ENCODE measurements at places on chromosomes 12 and 14. TPM values are rescaled to one million over a fixed set of nuclear protein-coding genes. Genes with fewer than 3 reads are reported as not detected.

DNA sequence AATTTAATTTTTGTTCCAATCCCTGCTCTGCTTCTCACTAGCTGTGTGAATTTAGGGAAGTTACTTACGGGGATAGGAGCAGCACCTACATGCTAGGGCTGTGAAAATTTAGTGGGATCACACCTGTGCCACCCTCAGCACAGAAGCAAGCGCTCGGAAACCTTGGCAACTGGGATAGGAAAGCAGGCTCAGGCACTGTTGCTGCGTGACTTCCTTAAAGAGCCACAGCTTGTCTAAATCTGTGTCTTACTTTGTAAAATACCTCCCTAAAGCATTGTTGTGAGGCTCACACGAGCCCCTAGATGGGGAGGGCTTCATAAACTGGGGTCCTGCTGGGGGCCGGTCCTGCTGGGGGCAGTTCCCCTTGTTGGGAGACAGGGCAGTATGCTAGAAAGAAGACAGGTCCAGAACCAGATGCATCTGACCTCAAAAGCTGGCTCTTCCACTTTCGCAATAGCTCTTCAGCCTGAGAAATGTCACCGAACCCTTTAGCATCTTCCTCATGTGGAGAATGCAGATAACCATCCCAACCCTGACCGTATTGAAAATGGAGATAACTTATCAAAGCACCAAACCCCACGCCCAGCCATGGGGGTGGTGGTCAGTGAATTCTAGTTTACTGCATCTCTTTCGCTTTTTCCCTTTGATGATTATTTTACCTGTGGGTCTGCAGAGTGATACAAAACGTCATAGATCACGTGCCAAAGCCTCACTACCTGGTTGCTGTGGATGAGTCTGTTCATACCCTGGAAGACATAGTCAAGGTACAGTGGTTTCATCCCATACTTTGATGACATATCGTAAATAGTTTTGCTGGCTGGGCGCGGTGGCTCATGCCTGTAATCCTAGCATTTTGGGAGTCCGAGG lies 54.1 kb downstream of the AK7 start:
- H3K36me3 ChIP-seq, result no peaks in the 10 kb centered on the region
- no peaks in the 10 kb centered on the region for H3K4me1 ChIP-seq
- no peaks in the 10 kb centered on the region for H3K27me3 ChIP-seq
- DNase-seq, result no peak
- H3K27ac ChIP-seq, result no peak overlapping the region
- no peak overlapping the region for H3K4me3 ChIP-seq

DNA sequence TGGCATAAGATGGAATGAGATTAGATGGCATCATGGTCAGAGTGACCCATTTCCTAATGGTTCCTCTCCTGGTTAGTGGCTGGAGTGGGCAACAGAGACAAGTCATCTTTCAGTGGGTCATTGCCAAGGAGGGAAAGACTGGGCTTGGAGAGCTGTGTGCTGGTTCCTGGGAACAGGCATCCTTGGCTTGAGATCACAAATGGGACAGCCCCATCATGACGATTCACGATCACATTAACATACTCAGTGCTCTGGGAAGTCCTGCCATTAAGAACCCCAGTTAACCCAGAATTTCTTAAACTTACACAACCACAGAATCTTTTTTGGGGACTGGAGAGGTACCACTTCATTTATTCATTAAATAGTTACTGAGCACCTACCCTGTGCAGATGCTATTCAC lies 27.3 kb downstream of the CHST11 start:
- peak overlapping the region; percentile 34 for H3K27ac ChIP-seq
- H3K27me3 ChIP-seq, result no peaks in the 10 kb centered on the region
- peaks cover 71% of the 10 kb centered on the region for H3K36me3 ChIP-seq
- peaks cover 85% of the 10 kb centered on the region for H3K4me1 ChIP-seq

- no peak overlapping the region for H3K4me3 ChIP-seq
- peaks cover 5% of the 10 kb centered on the region for H3K27me3 ChIP-seq
- no peak overlapping the region for H3K27ac ChIP-seq
- no peak for DNase-seq
These were observed 647 bp downstream of the OR6C70 start for GRCh38 chr12:55469291-55469690.

MDM2 gene
- total RNA-seq, result 180 TPM

TNFRSF1A gene
- 37.6 TPM for total RNA-seq

KCNJ8 gene
- not detected for total RNA-seq

NOXRED1 gene
- 0.23 TPM for total RNA-seq

DNA sequence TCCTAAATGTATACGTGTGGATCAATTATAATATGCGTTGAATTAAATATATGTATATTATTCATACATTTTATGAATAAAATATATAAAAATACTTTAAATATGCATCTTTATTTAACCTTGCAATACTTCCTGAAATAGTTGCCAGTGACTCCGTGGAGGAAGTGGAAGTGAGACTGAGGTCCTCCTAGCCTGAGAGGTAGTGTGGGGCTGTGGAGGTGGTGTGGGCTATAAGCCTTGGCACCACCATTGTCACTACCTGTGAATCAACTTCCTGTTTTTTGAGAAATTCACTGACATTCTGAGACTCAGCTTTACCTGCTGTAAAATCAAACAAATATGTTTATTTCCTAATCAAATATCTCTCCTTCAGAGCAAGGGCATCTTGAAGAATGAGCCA lies 514.2 kb downstream of the VRK1 start:
- no peak overlapping the region for H3K27ac ChIP-seq
- H3K4me3 ChIP-seq, result no peak overlapping the region
- no peaks in the 10 kb centered on the region for H3K27me3 ChIP-seq

DNA sequence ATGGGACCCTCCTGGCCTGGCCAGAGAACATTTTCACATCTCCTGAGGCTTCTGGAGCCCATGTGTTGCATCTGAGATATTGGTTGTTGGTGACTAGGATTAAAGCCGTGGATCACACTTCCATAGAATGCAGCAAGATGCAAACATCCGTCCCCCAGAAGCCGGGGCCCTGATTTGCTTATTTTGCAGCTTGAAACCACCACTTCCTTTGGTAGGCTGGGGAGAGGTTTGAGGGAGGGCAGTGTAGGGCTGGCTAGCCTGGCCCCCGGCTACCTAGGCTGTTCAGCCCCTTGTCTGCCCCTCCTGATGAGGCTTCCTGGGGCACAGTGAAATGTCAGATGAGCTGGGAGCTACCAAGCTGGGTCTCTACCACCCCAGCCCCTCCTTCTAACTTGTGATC lies 209.7 kb upstream of the PWP1 start:
- H3K36me3 ChIP-seq, result no peaks in the 10 kb centered on the region
- no peak overlapping the region for H3K27ac ChIP-seq
- no peaks in the 10 kb centered on the region for H3K27me3 ChIP-seq
- DNase-seq, result no peak

- H3K4me1 ChIP-seq, result no peaks in the 10 kb centered on the region
- DNase-seq, result no peak
- H3K4me3 ChIP-seq, result no peak overlapping the region
- H3K36me3 ChIP-seq, result no peaks in the 10 kb centered on the region
- H3K27ac ChIP-seq, result no peak overlapping the region
These were observed 53.9 kb downstream of the EMP1 start for GRCh38 chr12:13250416-13250815.

DNA sequence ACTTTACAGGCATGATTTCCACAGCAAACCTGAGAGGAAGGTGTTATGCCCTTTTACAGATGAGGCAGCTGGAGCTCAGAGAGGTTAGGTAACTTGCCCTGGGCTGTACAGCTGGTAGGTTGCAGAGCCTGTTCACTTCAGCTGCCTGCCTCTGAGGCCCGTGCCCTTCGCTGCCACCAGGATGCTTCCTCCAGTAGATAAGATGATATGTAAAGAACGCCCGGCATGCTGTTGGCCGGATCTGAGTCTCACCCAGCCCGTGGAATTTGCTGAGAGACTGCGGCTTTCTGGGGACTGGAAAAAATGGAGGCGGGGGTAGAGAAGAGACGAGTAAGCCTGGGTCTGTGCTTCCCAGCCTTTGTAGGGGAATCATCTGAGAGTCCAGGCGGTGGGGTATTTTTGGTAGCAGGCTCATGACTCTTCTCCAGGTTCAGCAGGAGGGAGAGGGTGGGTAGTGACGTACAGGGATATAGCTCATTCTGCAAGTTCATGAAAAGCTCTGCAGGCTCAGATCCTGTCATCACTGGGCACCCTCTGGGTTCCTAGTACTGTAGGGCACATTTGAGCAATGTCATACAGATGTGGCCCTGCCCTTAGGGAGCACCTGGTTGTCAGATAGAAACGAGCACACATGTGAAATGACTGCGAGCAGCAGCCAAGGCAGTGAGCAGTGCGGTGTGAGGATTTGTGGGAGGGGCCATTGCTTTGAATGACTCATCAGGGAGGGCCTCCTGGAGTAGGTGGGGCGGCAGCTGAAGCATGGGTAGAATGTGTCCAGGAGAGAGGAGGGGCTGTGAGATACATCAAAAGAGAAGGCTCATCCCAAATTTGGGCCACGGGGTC lies 159.4 kb downstream of the TSPAN9 start:
- peaks cover 5% of the 10 kb centered on the region for H3K27me3 ChIP-seq
- H3K4me3 ChIP-seq, result no peak overlapping the region
- H3K27ac ChIP-seq, result no peak overlapping the region
- H3K36me3 ChIP-seq, result no peaks in the 10 kb centered on the region
- DNase-seq, result no peak

- no peaks in the 10 kb centered on the region for H3K36me3 ChIP-seq
- no peak for DNase-seq
- peaks cover 69% of the 10 kb centered on the region for H3K27me3 ChIP-seq
- no peak overlapping the region for H3K4me3 ChIP-seq
These were observed 16.6 kb upstream of the TBX3 start for GRCh38 chr12:114700392-114701103.

DNA sequence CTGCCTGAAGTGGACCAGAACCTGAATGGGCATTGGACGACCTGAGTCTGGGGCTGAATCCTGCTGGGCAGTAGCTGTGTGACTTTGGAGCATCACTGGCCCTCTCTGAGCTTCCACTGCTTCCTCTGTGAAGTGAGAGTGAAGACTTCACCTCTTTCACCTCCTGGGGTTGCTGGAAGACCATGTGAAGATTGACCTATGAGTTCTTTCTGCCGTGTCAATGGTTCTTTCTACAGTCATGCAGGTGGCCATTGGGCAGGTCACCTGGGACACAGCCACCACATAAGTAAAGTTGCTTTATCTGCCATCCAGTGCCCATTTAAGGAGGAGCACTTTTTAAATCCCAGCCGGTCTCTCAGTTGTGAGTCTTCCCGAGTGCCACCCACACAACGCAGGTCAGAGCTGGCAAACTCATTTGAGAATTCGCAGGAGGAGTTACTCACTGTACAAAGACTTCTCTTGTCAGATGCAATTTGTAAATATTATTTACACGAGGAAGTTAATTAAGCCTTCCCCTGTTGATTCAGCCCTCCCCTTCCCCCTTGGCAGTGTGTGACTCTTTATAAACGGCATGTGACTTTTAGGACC lies 74.8 kb upstream of the TCL1B start:
- no peak overlapping the region for H3K27ac ChIP-seq
- no peaks in the 10 kb centered on the region for H3K4me1 ChIP-seq
- H3K27me3 ChIP-seq, result peaks cover 10% of the 10 kb centered on the region
- H3K4me3 ChIP-seq, result no peak overlapping the region

GRCh38 chr12:32118806-32119205 lies 12.2 kb downstream of the BICD1 start:
- no peak overlapping the region for H3K27ac ChIP-seq
- H3K4me3 ChIP-seq, result no peak overlapping the region
- H3K4me1 ChIP-seq, result peaks cover 10% of the 10 kb centered on the region

DNA sequence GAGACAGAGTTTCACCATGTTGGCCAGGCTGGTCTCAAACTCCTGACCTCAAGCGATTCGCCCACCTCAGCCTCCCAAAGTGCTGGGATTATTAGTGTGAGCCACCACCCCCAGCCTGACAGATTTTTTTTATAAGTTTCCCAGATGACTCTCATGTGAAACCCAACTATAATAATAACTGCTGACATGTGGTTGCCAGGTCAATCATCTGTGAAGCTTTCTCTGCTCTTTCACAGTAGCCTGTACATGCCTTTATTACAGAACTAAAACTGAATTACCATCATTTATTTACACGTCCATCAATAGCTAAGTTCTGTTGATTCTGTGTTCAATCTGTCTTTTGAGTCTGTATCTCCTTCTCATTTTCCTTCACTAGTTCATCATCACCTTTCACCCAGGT lies 218.5 kb downstream of the RPS29 start:
- no peak for DNase-seq
- no peaks in the 10 kb centered on the region for H3K27me3 ChIP-seq
- no peak overlapping the region for H3K27ac ChIP-seq
- H3K4me1 ChIP-seq, result no peaks in the 10 kb centered on the region
- H3K4me3 ChIP-seq, result no peak overlapping the region

DNA sequence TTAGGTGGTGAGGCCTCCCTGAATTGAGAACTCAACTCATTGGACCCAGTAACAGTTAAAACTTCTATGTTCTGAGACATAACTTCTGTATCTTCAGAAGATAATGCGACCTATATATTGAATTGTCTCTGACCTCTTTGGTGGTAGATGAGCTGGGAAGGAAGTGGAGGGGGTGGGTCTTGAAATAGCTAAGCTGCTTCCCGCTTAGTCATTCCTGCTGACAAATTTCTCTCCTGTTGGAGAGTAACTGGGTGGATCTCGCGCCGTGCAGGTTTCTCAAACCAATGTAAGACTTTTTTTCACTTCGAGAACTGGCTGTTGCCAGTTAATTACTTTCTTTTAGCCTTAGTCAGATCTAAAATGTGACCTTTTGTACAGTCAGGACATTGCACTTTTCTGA lies 100.8 kb downstream of the PPHLN1 start:
- no peaks in the 10 kb centered on the region for H3K27me3 ChIP-seq
- no peak for DNase-seq
- H3K4me1 ChIP-seq, result peaks cover 12% of the 10 kb centered on the region

LGMN gene
- total RNA-seq, result 1.3 TPM

DNA sequence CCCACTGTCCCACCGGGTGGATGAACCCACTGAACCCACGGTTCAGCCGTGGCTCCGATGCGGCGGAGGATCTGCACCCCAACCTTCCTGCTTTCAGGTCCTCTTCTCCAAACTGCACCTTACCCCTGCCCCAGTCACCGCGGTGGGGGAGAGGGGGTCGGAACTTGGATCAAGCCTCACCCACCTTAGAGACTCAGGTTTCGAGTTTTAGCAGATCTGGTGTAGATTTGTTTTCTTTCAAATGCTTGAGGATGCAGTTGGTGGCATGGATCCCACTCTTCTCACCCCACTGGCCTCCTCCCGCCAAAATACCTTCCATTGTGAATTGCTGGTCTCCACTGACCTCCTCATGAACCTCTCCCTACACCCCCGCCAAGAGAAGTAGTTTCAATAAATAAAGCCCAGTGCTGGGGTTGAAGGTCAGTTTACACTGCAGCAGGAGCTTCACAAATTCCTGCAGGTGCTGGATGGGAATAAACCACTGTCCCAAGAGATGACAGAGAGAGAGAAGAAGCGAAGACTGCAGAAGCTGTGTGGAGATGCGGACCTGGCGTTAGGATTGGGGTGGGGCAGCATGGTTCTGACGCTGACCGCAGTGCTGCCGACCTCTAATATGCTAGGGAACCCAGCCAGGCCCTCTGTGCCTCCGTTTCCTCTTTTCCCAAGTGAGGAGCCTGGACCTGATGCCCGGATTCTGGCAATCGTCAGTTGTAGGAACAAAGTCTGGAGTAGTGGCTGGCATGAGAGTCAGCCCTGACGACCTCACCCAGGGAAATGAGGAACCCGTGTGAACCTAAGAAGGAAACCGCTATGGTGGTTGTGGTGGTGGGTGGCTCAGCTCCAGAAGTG lies 7.4 kb downstream of the TTC6 start:
- no peak overlapping the region for H3K4me3 ChIP-seq
- peaks cover 3% of the 10 kb centered on the region for H3K4me1 ChIP-seq
- peaks cover 6% of the 10 kb centered on the region for H3K36me3 ChIP-seq

POTEG gene
- total RNA-seq, result not detected

- H3K27me3 ChIP-seq, result no peaks in the 10 kb centered on the region
- peaks cover 34% of the 10 kb centered on the region for H3K36me3 ChIP-seq
- H3K4me3 ChIP-seq, result no peak overlapping the region
- H3K27ac ChIP-seq, result no peak overlapping the region
These were observed 35.2 kb downstream of the SLC8B1 start for GRCh38 chr12:113299619-113300237.

Data from activated T-helper 2 cell treated with anti-CD3 and anti-CD28 coated beads, Interferon-gamma antibody, Interleukin-2, Interleukin-4, amounts not matched to agents 10 μg/mL and 5 μg/mL and 100 μg/mL, durations not matched to agents 14 hours and 24 hours and 36 hours (primary cell).